Hindlimb muscle (tissue), 1 donor: ENCODE measurements at places on chromosomes 7 and 10. TPM values are rescaled to one million over a fixed set of nuclear protein-coding genes. Genes with fewer than 3 reads are reported as not detected.

The EN2 gene
- 1.0 TPM for polyA plus RNA-seq

The WIPF3 gene
- 28.4 TPM for polyA plus RNA-seq

The CRYGN gene
- polyA plus RNA-seq, result 0.22 TPM

The CARD11 gene
- polyA plus RNA-seq, result 0.48 TPM

The CYP3A4 gene
- not detected for polyA plus RNA-seq

The ABCC2 gene
- 0.75 TPM for polyA plus RNA-seq

The FOXI2 gene
- 0.36 TPM for polyA plus RNA-seq
